ENCODE measurements at places on chromosomes 7 and 10.

DNA sequence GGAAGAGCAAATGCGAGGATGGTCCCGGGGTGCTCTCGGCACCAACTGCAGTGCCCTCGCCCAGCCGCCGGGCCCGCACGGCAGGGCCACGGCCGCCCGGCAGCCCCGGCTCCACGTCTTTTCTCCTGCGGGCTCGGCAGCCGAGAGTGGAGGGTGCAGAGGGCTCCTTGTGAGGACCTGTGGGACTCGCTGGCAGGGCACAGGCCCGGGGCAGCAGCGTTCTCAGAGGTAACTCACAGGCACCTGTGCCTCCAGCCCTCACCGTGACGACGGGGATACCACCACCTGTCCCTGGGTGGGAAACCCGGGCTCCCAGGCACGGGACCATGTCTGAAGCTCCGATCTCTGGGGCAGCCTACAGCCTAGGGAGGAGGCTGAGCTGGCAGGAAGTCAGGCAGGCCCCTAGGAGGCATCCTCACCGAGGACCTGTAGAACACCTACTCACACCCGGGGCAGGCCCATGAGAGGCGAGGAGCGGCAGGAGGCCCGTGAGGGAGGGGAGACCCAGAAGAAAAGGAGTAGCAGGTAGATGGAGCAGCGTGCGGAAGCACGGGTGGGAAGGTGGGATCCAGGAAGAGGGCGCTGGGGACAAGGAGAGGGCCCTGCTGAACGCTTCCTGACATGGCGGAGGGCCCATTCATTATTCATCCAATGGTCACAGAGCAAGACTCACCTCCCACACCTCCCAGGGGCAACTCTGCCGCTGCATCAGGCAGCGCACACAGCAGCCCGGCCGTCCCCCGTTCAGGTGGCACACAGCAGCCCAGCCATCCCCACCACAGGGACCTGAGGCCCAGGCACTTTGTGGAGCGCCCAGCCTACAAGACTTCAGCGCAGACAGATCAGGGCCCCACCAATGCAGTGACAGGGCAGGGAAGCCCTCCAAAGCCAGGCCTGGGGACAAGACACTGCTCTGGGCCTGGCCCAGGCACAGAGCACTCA lies 244.9 kb downstream of the MAD1L1 start:
- DNase-seq = no peak

GRCh38 chr7:1752771-1753563 lies 82.9 kb downstream of the ELFN1 start:
- DNase-seq = no peak

- no peak for DNase-seq
Observed at GRCh38 chr10:107545717-107546116, 381.2 kb upstream of the SORCS1 start.

DNA sequence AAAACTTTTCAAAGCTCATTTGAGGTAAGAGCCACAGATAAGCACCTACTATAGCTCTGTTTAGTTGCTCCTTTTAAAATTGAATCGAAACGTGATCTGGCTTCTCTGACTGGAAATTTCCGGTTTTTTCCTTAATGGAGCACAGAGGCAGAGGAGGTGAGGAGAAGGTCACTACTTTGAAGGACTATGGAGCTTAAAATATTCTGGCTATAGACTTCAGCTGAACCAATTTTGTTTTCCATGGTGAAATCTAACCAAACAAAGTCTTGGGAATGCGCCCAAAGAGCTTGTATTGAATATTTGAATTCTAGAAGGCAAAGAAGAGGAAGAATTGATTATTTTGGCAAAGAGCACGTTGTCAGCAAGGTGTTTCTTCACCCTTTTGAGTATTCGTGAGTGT lies 711.1 kb downstream of the SUGCT start:
- no peak for DNase-seq

- no peak for DNase-seq
Observed at GRCh38 chr10:8967061-8967460, 912.6 kb downstream of the GATA3 start.

DNA sequence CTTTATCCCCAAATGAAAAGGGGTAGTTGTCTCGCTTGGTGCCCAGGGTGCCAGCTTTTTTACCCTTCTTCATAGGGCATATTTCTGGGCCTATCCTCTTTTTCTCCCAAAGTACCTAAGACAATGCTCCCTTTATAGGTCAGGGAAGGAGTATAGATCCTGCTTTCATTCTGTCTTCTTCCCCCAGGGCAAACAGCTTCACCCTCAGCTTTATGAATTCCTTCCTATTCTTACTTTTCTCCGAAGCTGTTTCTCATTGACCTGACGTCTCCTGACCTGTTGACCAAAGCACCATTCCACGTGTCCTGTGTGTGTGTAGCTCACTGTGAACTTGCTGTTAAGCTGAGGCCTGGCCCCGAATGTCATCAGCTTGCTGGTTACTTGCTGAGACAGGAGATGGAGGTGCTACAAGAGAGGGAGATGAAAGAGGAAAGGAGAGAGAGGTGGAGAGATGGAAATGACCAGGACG lies 48.9 kb downstream of the PYROXD2 start:
- no peak for DNase-seq

DNA sequence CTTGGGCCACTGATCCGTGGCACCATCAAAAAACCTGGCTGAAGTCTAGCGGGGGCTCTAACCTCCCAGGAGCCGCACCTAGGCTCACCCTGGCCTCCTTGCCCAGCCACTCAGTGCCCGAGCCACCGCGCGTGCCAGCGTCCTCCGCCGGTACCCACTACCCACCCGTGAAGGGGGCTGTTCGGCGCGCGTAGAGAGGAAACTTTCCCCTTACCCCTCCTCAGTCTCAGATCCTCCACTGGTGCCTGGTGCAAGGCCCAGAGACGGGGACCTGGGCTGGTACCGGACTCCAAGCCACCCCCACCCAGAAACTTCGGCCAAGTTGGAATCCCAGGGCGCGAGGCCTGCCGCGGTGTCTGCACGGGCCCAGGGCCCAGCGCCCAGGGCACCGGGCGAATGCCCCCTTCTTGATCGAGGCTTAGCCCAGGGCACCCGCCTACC lies 3.5 kb upstream of the EBF3 start:
- no peak for DNase-seq

All from renal cortex interstitium (tissue), 15 donors.